CD4-positive, CD25-positive, alpha-beta regulatory T cell (primary cell): ENCODE measurements at places on chromosomes 4 and X. TPM values are rescaled to one million over a fixed set of nuclear protein-coding genes. Genes with fewer than 3 reads are reported as not detected.

DNA sequence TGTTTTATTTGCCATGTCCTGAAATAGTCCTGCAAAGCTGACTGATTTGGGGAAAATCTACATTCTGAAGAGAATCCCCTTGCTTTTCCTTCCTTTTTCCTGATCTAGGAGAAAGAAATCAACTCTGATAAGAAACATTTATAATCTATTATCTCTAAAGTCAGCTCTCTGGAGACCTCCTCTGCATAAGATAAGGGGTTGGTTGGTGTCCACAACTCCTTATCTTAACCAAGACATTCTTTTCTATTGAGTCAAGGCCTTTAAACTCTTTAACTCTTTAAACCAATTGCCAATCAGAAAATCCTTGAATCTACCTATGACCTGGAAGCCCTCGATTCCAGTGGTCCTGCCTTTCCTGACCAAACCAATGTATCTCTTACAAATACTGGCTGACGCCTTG lies 373.6 kb upstream of the RASGEF1B start:
- no peak for DNase-seq

Gene AR
- total RNA-seq, result 1.4 TPM

GRCh38 chr4:155907556-155907955 lies 4.1 kb downstream of the TDO2 start:
- no peak for DNase-seq

DNA sequence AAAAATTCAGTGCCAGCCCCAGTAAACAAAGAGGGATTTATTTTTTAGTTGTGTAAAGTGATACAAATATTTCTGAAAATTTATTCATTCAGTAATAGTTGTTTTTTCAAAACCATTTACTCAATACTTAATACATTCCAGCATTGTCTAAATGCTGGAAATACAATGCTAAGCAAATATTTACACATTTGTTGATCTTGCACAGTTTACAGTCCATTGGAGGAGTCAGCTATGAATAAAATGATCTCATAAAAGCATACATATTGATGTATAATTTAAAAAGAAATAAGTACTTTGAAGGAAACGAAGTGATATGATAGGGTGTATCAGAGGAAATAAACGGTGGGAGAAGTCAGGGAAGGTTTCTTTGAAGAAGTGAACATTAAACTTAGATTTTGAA lies 1942.1 kb upstream of the ADGRL3 start:
- DNase-seq, result no peak

DNA sequence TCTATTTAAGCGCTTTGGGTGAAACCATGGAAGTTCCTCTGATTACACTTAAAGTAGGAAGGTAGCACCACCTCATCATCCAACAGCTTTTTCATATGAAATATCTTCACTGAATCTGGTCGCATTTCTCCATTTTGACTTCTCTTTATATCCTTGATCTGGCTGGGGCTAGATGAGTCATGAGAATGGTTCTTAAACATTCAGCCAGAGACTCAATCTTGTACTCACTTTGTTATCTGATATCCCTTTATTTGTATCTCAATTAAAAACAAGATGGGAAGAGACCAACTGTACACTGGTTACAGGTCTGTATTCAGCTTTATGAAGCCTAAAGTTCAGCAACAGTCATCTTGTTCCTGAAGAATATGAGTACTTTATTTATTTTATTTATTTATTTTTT lies 84.9 kb downstream of the CBLL2 start:
- no peak for DNase-seq

GRCh38 chr4:1239950-1240307 lies 9.0 kb downstream of the CTBP1 start:
- no peak for DNase-seq

Gene KIF4A
- total RNA-seq, result 0.42 TPM

DNA sequence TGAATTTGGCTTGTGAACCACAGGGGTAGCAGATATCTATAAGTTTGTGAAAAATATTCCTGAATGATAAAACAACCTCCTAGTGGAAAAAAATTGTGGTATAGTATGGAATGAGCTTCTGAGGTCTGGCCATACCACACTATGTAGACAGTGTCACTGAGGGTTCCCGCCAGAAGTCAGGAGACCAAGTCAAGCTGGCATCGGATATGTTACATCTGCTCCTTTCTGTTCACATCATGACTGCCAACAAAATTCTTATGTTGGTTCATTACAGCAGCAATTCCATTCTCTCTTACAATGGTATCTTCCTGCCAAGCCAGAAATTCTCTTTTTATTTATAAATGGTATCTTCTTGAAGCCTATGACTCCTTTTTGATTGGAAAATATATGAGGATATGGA lies 273.0 kb downstream of the PPP3CA start:
- DNase-seq, result no peak

DNA sequence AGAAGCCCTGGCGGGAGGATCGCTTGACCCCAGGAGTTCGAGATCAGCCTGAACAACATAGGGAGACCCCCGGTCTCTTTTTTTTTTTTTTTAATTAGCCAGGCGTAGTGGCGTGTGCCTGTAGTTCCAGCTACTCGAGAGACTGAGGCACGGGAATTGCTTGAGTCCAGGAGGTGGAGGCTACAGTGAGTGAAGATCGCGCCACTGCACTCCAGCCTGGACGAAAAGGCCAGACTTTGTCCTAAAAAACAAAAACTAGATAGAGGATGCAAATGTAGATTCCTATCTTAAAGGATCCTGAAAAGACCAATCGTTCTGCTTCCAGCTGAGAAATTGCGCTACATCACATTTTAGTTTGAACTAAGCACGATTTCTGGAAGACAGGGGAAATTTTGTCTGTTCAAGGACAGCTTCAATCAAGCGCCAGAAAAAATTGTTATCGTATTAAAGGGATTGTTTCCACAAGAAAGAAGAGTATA lies 627 bp upstream of the HSD17B11 start:
- no peak for DNase-seq

Gene UGT2B28
- total RNA-seq, result not detected

DNA sequence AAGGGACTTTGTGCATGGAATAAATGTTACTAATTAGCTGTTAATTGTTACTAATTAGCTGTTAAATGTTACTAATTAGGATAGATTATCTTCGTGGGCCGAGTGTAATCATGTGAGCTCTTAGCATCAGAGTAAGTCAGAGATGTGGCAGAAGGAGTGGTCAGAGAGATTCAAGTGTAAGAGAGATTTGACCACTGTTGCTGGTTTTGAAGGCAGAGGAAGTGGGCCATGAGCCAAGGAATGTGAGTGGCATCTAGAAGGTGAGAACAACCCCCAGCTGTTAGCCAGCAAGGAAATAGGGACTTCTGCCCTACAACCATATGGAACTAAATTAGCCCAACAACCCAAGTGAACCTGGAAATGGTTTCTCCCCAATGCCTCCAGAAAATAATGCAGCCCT lies 28.2 kb downstream of the ODAPH start:
- no peak for DNase-seq

- no peak for DNase-seq
These were observed 71.8 kb upstream of the GPR34 start for GRCh38 chrX:41616935-41617334.

Gene CTAG1A
- total RNA-seq, result not detected

- DNase-seq, result no peak
These were observed 35.8 kb upstream of the PRSS12 start for GRCh38 chr4:118388606-118389005.
